ENCODE measurements at places on chromosomes 4 and X. TPM values are rescaled to one million over a fixed set of nuclear protein-coding genes. Genes with fewer than 3 reads are reported as not detected.

Gene ZCCHC12
- total RNA-seq = 0.19 TPM

Gene CXCL11
- not detected for total RNA-seq

Gene KANTR
- total RNA-seq = 1.2 TPM

Gene EPGN
- total RNA-seq = 0.26 TPM

DNA sequence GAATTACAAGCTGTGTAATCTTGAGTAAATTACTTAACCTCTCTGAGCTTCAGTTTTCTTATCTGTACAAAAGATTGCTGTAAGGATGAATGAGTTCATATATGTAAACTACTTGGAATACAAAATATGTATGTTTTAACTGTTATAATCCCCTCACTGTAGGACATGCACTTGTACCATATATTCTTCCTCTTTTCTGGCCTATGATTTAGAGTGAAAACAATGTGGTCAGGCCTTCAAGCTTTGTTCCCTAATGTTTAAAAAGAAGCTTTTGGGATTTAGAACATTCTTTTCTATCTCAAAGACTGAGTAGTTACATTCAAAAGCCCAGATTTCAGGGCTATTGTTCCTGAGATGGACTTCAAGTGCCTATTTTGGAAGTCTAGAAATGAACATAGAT lies 26.7 kb upstream of the GPRIN3 start:
- DNase-seq = no peak

- DNase-seq = no peak
Observed at GRCh38 chr4:31294655-31295480, 574.7 kb downstream of the PCDH7 start.

GRCh38 chrX:8504451-8504850 lies 39.8 kb downstream of the VCX3B start:
- no peak for DNase-seq

- peak; percentile 94 for DNase-seq
Observed at GRCh38 chrX:12984603-12985319, 9.9 kb downstream of the TMSB4X start.

DNA sequence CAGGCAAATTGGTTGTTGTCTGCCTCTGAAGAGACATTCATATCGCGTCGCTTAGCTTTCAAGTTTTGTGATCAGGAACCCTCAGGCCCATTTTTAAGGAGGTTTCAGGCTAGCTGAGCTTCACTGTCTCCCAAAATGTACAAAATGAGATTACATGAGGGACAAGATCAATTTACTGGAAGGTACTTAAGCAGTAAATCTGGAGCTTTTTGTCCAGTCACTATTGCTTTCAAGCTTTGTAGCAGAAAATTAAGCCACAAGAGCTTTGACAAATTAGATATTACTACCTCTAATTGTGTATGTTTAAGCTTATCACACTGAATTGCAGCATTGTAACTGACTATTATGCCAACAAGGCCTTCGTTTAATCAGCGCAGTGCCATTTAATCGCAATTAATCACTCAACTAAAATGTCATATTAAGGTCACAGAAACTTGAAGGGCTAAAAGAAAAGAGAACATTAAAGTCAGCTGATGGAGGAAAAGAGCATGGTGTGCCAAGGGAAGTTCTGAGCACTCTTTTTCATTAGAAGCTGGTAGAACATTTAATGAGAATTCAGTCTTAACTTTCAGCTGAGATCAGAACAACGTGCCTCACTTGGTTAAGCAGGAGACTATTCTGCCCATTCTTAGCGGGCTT lies 353.0 kb downstream of the FBXO8 start:
- no peak for DNase-seq

- DNase-seq = no peak
Observed at GRCh38 chrX:123990602-123991001, 29.1 kb downstream of the STAG2 start.

DNA sequence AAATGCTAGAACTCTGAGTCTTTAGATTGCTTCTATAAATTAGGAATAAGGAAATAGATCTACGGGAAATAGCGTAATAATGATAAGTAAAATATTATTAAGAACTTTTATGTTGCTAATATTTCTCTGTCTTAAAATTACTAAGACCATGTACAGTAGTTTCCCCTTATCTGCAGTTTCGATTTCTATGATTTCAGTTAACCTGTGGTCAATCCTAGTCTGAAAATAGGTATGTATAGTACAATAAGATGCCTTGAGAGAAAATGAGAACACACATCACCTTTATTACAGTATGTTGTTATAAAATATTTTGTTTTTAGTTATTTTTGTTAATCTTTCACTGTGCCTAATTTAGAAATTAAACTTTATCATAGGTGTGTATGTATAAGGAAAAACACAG lies 92.6 kb downstream of the CCSER1 start:
- no peak for DNase-seq

- peak; percentile 32 for DNase-seq
Observed at GRCh38 chr4:184648313-184649025, 778 bp downstream of the CASP3 start.

Data from LHCN-M2 (cell line).